ENCODE measurements at places on chromosomes 2 and 18.

GRCh38 chr2:98160554-98160953 is 73.6 kb downstream of the VWA3B start:
- DNase-seq = no peak

GRCh38 chr2:120265006-120265405 is 12.4 kb downstream of the RALB start:
- no peak for DNase-seq

DNA sequence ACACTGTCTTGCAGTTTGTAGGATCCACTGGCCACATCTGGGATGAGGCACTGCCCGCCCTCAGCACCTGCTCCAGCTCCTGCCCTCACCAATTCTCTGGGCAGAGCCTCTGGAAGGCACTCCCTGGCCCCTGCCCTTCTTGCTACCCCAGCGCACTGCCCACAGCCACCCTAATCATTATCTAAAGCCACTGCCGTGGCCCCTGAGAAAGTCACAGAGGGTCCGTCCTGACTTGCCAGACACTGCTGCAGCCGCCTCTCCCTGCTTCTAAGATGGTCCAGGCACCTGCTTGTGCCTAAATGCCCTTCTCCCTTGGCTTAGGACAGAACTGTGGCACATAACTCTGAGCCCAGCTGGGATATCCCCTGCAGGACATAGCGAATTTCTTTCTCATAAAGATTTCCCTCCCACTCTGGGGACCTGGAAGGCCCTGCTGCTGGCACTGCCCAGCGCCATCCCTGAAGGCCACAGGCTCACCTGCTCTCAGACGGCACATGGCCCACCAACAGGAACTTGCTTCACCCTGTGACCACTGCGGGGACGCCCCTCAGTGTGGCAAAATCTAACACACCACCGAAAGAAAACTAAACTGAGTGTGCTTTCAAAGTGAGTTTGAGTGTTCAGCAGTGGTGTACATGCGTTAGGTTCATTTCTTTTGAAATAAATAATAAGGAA is 244.9 kb downstream of the HDAC4 start:
- DNase-seq = no peak

DNA sequence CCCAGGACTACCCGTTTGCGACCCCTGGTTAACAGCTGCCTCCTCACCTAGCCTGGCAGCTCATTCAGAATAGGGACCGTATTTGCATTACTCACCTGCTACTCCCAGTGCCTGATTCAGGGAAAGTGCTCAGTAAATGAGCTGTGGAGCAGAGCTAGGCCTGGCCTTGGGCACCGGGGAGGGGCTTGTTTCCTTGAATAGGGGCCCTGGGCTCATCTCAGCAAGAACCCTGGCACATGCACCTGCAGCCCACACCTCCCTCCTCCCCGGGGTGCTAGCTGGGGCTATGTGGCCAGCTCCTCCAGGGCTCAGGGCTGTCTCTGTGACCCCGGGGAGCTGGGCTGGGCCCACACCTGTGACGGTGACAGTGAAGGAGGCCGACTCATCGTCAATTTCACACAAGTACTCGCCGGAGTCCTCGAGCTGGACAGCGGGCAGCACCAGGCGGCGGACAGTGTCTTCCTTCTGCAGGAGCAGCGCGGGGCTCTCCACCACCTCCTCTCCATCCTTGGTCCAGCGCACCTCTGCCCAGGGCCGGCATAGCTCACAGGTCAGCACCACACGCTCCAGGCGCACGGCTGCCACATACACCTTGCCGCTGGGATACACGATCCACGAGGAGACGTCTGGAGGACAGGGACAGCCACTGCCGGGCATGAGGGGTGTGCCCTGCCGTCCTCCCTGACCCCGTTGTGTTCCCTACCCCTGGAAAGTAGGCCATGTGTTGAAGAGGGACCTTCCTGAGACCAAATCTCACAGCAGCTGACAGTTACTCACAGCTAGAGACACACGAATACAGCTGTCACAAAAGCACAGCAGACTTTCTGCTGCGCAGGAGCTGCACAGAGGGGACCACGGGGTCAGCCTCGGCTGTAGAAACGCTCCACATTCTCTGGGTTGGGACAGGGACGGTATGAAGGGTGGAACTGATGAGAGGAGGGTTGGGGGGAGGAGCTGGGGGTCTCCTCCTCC is 9.0 kb downstream of the OBSL1 start:
- DNase-seq = no peak

DNA sequence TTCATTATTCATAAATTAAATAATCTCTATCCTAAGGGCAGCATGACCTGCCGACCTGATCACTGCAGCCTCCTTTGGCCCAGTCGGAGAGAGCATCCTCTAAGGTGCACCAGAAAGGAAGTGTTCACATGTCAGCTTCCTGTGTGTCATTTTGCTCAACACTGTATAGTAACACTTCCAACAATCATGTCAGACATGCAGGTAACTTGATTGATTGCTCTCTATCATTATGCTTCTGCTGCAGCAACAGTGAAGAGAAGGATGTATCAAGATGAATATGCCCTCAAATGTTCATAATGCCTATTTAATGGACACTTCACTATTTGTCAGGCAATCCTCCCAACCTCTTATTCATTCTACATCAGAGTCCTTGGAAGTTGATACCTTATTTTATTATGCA is 332.3 kb downstream of the CDH7 start:
- no peak for DNase-seq

GRCh38 chr18:61677435-61677970 is 215.3 kb downstream of the RNF152 start:
- no peak for DNase-seq

GRCh38 chr18:13369756-13370510 is 151.4 kb downstream of the LDLRAD4 start:
- peak; percentile 83 for DNase-seq

GRCh38 chr2:66041902-66042657 is 392.8 kb upstream of the MEIS1 start:
- no peak for DNase-seq

DNA sequence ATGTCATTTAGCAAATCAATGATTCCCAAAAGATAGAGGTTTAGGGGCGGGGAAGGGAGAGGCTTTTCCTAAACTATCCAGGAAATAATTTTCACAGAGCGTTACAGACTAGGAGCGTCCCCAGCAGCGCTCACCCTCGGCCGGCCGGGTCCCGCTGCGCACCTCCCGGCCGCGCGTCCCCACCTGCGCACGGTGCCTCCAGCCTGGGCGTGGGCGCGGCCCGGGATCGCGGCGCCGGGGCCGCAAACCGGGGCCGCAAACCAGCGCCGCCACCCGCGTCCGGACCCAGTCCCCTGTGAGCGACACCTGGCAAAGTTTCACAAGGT is 684 bp upstream of the ZCCHC2 start:
- no peak for DNase-seq

DNA sequence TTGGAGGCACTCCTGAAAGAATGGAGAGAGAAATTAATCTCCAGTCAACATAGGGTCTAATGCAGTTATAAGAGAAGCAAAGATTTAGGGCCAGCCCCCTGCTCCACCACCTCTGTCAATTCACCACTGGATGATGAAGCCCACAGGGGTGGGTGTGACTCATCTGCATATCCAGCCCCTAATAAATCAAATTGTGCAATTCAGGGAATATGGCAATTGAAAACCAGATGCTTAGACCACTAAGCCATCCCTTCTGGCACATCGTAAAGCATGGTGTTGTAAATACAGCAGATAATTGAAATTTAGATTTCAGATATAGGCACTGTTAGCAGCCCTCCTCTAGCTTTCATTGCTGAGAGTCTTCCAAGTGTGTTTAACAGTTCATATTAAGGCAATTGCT is 541.4 kb downstream of the PARD3B start:
- DNase-seq = no peak

- no peak for DNase-seq
These were observed 755 bp downstream of the EIF4E2 start for GRCh38 chr2:232551250-232551638.

- DNase-seq = no peak
These were observed 154.8 kb downstream of the LAMA1 start for GRCh38 chr18:6962571-6963451.

DNA sequence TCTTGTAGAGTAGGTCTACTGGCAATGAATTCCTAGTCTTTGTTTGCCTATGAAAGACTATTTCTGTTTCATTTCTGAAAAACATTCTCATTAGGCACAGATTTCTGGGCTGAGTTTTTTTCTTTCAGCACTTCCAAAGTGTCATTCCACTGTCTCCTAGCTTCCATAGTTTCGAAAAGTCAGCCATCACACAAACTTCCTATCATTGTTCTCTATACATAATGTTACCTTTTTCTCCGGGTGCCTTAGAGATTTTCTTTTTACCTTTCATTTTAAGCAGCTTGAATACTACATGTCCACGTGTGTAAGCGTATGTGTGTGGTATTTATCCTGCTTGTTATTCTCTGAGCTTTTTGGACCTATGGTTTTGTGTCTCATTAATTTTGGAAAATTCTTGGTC is 55.7 kb downstream of the OLA1 start:
- no peak for DNase-seq

DNA sequence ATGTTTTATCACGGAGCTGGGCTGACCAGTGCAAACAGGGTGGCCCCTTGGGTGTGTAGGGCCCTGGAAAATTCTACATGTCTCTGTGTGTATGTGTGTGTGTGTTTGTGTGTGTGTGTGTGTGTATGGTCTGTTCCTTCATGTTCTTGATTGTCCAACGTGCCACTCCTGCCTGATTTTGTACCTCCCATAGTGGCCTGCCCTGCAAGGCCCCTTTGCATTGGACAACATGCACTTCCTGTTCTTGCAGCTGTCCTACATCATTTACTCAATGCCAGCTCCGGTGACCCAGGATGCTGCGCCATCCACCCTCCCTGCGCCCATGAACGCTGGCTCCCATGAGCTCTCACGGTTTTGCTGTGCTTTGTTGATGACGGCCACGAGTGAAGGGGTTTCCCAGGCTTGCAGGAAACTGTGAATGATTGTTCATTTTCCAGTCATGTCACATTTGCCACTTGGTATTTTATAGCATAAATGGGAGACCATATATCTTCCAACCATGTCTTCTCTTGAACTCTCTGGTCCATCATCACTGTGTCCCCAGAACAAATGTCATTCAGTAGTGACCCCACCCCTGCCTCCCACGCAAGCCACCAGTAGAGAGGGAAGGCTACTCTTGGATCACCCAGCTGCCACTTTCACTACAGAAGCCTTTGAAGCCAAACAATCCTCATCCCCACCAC is 69.7 kb upstream of the NCK2 start:
- no peak for DNase-seq

- DNase-seq = peak; percentile 4
These were observed 43.8 kb downstream of the CDH19 start for GRCh38 chr18:66560094-66560493.

GRCh38 chr2:36663851-36664695 is 32.4 kb upstream of the VIT start:
- DNase-seq = peak; percentile 28

DNA sequence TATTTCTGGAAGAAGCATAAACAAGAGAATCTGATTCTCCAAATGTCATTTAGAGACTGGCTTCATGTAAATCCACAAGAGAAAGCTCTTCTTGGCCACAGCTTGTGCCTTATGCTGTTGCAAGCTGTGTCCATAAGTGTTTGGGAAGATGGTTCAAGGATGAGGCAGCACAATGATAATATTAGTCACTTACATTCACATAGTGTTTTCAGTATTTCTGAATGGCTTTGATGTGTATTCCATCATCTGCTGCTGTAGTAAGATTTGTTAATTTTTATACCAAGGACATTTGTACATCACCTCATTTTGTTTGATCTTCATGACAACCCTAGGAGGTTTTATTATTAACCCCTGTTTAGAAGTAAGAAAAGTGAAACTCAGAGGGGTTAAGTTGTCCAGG is 29.9 kb downstream of the CREG2 start:
- DNase-seq = no peak

DNA sequence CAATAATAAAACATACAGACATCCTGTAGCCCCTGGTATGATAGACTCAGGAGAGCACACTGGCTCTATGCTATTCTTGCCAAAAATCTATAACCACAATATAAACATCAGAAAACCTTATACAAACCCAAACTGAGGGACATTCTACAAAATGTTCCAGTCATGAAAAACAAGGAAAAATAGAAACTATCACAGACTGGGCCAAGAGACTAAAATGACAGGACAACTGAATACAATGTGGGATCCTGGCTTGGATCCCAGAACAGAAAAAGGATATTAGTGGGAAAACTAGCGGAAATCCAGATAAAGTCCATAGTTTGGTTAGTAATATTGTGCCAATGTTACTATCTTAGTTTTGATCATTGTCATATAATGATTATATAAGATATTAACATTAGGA is 29.6 kb upstream of the EPAS1 start:
- no peak for DNase-seq

GRCh38 chr2:42554392-42554791 is 14.0 kb upstream of the MTA3 start:
- no peak for DNase-seq

DNA sequence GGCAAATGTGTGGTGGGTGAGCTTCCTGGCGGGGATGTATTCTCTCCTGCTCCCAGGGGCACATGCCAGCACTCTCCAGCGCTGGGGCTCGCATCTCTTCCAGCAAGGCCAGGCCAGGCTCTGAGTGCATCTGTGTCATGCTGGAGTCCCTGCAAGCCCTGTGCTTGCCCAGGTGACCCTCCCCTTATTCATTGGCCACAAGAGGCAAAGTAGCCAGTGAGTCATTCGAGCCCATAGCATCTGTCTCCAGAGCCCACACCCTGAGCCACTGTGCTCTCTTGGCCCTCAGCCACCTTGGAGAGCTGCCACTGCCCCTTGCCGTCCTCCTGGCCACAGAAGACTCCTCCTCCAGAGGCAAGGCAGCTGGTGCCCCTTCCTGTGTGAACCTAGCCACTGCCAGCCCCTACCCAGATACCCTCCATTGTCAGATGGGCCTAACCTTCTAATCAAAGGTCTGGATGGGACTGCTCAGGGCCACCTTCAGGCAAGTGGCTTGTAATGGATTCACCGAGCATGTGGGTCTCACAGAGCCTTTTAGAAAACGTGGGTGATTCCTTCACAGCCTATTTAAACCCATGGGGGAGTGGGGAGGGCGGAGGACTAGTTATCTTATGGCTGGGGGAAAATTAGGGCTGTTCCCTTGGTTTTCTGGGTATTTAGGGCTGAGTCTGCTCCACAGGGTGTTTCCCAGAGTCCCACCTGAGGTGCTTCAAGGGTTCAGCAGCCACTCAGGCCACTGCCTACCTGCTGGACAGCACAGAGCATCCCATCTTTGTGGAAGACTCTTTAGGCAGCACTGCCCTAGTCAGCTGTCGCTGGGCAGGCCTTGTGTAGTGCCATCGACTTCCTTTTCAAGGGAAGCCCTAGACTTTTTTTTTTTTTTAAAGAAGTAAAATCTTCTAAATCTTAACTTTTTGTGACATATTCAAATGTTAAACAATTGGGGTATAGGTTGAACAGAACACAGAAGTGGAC is 137.4 kb downstream of the ACOXL start:
- DNase-seq = no peak

GRCh38 chr2:40254611-40255010 is 197.3 kb downstream of the SLC8A1 start:
- DNase-seq = no peak

GRCh38 chr2:146129231-146129630 is 1609.3 kb upstream of the ZEB2 start:
- no peak for DNase-seq

- no peak for DNase-seq
These were observed 58.0 kb downstream of the NYAP2 start for GRCh38 chr2:225457482-225457881.

- DNase-seq = no peak
These were observed 255.4 kb downstream of the EXOC6B start for GRCh38 chr2:72570413-72570812.
